GM18507 (cell line): ENCODE measurements at places on chromosomes 11 and 22.
A peak's percentile ranks its signal among the peaks of the same experiment; 100 is the strongest.

DNA sequence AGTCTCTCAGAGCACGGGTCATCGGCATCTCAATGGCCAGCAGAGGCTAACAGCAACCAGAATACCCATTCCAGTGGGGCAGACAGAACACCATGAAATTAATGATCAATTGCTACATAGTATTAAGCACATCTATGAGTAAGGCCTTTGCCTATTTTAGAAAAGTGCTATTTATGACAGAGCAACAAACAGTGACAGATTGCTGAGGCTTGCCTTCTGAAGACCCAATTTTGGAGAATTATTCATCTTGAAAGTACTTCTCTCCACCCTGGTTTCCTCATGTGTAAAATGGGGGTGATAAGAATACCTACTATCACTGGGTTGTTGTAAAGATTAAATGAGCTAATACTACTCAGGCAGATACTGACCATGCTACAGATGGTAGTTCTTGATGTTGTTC is 232.7 kb downstream of the TENM4 start:
- DNase-seq, result no peak

- DNase-seq, result peak; percentile 92
Observed at GRCh38 chr11:3057069-3057963, at the start of gene CARS1. TSS of gene CARS1 (minus strand) at chr11:3057423. CDS start at chr11:3057367, 56 bp downstream.

DNA sequence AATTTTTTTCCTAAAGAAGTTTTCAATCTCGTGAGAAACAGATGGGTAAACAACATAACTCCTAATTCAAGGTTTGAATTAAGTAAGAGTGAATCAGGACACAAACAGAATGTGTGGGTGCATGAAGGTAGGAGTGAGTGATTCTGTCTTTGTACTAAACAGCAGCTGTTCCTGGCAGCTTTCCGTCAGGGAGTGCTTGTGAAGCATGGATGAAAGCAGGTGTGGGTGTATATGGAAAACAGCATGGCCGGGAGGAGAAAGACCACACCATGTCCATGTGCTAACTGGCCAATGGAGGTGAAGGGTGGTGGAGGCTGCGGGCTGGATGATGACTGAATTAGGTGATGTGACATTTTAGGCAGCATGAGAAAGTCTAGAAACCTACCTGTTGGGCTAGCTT is 49.6 kb downstream of the BARX2 start:
- DNase-seq, result no peak

DNA sequence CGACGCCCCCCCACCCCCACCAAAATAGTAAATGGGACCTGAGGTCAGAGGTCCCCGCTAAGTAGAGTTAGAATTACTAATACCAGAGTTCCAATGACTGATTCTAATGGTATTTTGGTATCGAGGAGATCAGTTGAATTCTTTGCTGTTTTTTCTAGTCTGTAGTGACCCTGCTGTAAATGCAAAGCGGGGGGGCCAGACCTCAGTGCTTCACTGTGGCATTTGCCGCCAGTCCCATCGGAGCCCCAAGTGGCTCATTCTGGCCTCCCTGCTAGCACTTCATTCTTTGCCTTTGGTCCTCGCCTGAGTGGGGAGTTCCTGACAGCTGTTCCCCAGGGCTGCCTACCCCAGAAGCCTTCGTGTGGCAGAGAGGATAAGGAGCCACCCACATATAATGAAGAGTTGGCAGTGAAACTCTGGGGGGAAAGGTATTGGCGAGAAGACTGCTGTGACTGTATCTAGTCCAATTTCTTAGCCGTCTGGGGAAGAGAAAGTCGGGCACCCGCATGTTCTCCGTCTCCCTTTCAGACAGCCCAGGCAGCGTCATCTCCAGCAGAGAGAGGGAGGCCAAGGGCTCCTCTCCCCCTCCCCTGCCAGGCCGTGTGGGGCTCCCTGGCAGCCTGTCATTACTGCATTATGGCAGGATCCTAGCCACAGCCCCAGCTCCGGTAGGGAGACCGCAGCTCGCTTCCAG is 19.4 kb upstream of the CABP7 start:
- DNase-seq, result no peak

GRCh38 chr11:69301081-69301454 is 7.1 kb downstream of the MYEOV start:
- DNase-seq, result no peak

GRCh38 chr11:14300661-14301304 is 58.2 kb downstream of the RRAS2 start:
- DNase-seq, result no peak

GRCh38 chr11:102833731-102834130 is 9.7 kb downstream of the MMP3 start:
- DNase-seq, result no peak

DNA sequence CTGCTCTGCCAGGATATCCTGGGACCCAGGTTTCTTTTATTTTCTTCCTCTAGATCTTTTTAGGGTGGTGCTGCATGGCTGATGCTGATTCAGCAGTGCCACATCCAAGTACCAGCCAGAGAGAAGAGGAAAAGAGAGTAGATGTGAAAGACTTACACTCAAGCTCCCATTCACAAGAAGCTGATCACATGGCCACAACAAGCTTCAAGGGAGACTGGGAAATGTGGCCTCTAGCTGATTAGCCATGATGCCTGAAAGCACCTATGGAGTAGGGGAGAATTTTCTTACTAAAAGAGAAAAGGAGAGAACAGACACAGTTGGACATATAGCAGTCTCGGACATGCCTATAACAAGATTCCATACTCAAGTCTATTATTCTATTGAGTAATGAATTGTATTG is 34.4 kb upstream of the FJX1 start:
- no peak for DNase-seq

DNA sequence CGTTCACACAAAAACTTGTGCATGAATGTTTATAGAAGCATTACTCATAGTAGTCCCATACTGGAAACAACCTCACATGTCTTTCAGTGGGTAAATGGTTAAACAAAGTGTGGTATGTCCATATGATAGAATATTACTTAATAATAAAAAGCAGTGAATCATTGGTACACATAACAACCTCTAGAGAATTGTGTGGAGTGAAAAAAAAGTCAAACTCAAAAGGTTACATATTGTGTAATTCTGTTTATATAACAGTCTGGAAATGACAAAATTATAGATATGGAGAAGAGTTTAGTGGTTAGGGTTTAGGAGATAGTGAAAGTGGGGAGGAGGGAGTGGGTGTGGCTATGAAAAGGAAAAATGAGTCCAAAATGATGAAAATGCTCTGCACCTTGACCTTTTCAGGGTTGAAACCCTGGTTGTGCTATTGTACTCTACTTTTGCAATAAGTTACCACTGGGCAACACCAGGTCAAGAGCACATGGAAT is 243.4 kb upstream of the DDI1 start:
- DNase-seq, result no peak

DNA sequence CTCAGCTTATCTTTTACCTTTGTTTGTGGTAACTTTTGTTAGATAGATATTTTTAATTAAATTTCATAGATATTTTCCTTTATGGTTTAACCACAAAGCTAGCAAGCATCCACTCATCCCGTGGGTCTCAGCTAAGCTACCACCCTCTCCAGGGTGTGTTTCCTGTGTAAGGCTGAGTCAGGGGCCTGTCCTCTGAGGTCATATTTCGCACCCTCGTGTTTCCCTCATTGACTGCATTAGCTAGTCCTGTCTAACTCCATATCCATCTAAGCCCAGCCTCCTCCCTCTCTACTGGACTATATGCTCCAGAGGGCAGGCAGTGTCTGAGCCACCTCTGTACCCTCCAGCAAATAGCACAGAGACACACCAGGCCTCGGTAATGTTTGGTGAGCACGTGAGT is 16.7 kb downstream of the XRRA1 start:
- no peak for DNase-seq

DNA sequence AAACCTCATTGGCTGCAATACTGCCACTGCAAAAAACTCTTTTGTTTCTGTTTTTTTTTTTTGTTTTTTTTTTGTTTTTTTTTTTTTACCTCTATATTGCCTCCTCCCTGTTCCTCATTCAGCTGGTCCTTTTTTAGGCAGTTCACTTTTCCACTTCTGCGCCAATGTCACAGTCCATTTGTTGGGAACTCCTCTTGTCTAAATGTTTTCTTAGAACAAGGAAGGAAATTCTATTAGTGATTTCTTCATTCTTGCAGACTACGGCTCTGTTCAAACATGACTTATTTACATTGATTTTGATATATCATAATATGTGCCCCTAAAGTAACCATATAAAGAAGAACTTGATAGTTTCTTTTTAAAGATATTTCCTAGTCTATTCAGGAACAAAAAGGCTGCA is 2.9 kb downstream of the FAM118B start:
- no peak for DNase-seq

DNA sequence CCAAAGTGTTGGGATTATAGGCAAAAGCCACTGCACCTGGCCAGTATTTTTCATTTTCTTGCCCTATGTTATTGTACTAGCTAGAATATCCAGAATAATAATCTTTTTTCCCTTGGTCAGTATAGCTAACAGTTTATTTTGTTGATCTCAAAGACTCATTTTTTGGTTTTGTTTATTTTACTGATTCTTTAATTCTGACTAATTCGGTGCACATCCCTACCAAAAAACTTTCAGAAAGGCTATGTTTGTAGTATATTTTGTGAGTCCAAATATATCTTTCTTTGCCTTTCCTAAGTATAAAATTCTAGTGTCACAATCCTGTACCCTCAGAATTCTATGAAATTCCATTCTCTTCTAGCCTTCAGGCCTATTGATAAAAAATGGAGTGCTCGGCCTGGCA is 84.3 kb downstream of the PHF21A start:
- no peak for DNase-seq

- DNase-seq, result no peak
Observed at GRCh38 chr11:88178191-88178590, 2.9 kb upstream of the RAB38 start.

- no peak for DNase-seq
Observed at GRCh38 chr22:36238373-36239149, 766 bp downstream of the APOL2 start.

GRCh38 chr11:5071799-5072198 is 2.4 kb downstream of the OR52E1 start:
- no peak for DNase-seq

- DNase-seq, result no peak
Observed at GRCh38 chr11:61737131-61737530, 15.3 kb upstream of the MYRF start.

GRCh38 chr11:17655682-17656081 is 63.7 kb upstream of the MYOD1 start:
- no peak for DNase-seq

DNA sequence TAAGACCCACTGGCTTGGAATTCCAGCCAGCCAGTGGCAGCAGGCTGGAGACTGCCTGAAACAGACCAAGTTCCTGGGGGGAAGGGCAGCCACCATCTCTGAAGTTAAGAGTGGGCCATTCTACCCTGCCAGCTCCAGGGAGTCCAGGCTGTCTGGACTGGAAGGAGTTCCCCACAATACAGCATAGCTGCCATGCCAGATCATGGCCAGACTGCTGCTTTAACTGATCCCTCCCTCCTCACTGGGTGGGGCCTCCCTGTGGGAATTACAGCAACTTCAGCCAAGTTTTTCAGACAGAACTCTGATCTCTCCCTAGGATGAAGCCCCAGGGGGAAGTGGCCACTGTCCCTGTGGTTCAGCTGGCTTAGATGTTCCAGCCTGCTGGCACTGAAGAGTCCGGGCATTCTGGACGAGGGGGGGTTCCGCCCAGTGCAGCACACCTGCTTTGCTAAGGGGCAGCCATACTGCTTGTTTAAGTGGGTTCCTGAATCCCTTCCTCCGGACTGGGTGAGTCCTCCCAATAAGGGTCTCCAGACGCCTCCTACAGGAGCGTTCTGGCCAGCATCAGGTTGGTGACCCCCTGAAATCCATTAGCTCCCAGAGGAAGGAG is 455.4 kb downstream of the DLG2 start:
- DNase-seq, result no peak

DNA sequence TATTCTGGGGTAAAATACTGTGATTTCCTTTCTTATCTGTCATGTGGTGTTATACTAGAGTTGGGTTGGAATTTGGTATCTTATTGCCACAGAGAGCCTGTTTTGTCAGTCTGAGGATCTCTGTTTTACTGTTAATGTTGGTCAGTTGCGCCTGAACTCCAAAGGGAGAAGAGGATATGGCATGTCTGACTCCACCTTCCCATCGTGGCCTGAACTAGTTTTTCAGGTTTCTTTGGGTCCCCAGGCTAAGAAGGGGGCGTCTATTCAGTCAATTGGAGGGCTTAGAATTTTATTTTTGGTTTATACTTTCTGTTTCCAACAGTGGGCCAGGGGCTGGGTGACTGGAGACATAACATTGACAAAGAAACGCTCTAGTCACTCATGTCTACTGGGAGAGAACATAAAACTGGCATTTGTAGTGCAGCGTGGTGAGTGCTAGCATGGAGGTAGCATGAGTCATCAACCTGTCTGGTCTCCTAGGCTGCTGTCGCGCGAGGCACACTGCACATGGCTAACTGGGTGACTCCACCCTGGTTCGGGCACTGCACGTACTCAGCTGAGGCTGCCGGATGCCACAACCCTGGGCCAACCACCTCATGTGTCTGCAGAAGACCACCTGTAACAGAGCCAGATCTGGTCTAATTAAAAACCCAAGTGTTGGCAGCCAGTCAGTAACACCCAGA is 120.1 kb upstream of the OR9Q1 start:
- DNase-seq, result no peak

- no peak for DNase-seq
Observed at GRCh38 chr22:45459235-45459634, 43.4 kb upstream of the FBLN1 start.

- no peak for DNase-seq
Observed at GRCh38 chr11:8268530-8269400, 5.1 kb upstream of the LMO1 start.

DNA sequence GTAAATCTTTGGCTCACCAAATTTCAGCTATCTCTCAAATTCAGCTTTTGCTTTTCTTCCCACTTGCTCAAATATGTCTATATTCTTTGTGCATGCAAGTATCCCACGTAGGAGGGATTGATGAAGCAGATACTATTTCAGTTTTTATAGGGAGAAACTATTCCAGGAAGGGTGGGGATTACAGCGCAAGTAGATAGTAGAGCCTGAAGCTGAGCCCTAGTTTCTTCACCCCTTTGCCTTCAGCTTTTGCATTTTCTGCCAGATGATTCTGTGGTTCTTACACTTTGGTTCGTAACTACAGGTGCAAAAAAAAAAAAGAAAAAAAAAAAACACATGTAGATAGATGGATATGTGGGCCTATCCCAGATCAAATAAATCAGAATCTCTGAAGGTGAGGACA is 3.1 kb upstream of the ACP2 start:
- no peak for DNase-seq

- DNase-seq, result no peak
Observed at GRCh38 chr11:124482362-124483147, 37.1 kb upstream of the OR8B8 start.

- DNase-seq, result no peak
Observed at GRCh38 chr11:113174882-113175281, 139.5 kb upstream of the TTC12 start.

DNA sequence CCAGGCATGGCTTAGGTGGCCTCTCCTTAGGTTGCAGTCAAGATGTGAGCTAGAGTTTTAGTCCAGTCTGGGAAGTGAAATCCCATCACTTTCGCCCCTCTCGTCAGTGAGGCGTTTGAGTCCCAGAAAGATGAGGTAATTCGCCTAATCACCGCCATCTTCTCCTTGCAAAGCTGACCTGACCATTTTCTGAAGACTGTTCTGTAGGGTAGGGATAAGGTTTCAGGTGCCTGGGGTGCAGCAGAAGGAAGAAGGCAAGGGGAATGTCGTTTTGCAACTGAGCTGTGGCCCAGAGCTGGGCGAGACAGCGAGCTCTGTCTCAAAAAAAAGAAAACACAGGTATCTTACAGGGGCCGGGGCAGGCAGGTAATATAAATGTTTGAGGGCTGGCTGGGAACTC is 61.7 kb upstream of the CECR2 start:
- no peak for DNase-seq
